ENCODE measurements at places on chromosomes 16 and 17. TPM values are rescaled to one million over a fixed set of nuclear protein-coding genes. Genes with fewer than 3 reads are reported as not detected.
A peak's percentile ranks its signal among the peaks of the same experiment; 100 is the strongest.

DNA sequence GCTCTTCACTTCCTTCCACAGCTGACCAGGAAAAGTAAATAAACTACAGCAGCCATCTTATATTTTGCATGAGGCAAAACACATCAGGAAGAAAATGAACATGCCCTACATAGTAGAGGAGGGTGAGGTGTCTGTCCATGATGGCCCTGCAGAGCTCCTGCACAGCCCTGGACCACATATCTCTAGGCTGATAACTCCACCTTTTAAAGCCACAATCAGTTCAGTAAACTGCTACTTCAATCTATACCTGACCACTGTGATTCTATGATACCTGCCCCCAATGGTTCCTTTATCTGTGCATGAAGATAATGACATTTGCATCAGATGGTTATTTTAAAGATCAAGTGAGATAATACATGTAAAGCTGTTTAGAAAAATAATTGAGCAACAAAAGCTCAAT is 82.2 kb downstream of the HELZ start:
- H3K36me3 ChIP-seq, result peaks cover 85% of the 10 kb centered on the region
- H3K4me1 ChIP-seq, result no peaks in the 10 kb centered on the region
- H3K27me3 ChIP-seq, result no peaks in the 10 kb centered on the region
- H3K4me3 ChIP-seq, result no peak overlapping the region

DNA sequence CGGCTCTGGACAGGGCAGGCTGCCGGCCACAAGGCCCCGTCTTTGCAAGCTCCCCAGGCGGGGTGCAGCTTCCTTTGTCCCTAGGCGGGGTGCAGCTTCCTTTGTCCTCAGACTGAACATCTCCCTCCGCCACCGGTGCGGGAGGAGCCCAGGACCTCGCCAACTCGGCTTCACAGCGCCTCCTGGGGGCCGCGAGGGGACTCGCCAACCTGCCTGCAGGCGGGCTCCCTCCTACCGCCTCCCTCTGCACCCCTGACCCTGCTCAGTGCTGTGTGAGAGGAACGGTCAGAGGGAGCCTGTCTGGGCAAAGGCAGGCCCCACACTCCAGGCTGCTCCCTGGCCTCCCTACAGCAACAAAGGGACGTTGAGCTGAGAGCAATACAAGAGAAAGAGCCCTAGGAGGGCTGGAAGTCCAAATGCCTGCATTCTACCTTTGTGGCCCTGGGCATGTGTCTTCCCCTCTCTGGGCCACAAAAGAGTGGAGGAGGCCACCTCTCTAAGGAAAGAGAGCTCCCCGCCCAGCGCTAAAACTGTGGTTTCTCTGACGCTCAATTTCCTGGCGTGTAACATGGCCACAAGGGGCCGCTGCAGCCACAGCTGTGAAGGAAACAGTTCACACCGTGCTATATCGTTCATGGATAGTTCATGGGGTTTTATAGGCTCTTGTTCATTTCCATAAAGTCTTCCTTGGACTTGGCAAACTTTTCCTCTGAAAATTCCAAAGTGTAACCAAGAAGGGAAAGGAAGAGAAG is 20.9 kb upstream of the KRT19 start:
- H3K4me3 ChIP-seq, result peak overlapping the region; percentile 60
- peak overlapping the region; percentile 93 for H3K27ac ChIP-seq
- peaks cover 22% of the 10 kb centered on the region for H3K4me1 ChIP-seq
- H3K36me3 ChIP-seq, result no peaks in the 10 kb centered on the region
- no peaks in the 10 kb centered on the region for H3K27me3 ChIP-seq
- no peak for DNase-seq

GRCh38 chr17:2892305-2892971 is 96.2 kb downstream of the RAP1GAP2 start:
- no peaks in the 10 kb centered on the region for H3K36me3 ChIP-seq
- peak overlapping the region; percentile 64 for H3K27ac ChIP-seq
- H3K27me3 ChIP-seq, result no peaks in the 10 kb centered on the region
- H3K4me3 ChIP-seq, result no peak overlapping the region

GRCh38 chr17:39605492-39606433 is 2.0 kb downstream of the NEUROD2 start:
- no peak for DNase-seq
- H3K4me1 ChIP-seq, result peaks cover 55% of the 10 kb centered on the region
- peaks cover 64% of the 10 kb centered on the region for H3K27me3 ChIP-seq
- no peaks in the 10 kb centered on the region for H3K36me3 ChIP-seq
- no peak overlapping the region for H3K27ac ChIP-seq
- no peak overlapping the region for H3K4me3 ChIP-seq

DNA sequence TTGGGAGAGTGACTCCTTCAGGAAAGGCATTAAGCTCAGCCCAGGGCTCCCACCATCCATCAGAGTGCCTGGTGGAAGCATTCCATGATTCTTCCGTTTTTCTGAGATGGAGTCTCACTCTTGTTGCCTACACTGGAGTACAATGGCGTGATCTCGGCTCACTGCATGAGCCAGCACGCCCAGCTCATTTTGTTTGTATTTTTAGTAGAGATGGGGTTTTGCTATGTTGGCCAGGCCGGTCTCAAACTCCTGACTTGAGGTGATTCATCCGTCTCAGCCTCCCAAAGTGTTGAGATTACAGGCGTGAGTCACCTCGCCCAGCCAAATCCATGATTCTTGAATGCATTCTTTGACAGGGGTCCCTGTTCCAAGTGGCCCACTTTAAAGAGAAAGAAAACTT is 23.1 kb downstream of the MIS12 start:
- no peak for DNase-seq
- H3K4me1 ChIP-seq, result no peaks in the 10 kb centered on the region

DNA sequence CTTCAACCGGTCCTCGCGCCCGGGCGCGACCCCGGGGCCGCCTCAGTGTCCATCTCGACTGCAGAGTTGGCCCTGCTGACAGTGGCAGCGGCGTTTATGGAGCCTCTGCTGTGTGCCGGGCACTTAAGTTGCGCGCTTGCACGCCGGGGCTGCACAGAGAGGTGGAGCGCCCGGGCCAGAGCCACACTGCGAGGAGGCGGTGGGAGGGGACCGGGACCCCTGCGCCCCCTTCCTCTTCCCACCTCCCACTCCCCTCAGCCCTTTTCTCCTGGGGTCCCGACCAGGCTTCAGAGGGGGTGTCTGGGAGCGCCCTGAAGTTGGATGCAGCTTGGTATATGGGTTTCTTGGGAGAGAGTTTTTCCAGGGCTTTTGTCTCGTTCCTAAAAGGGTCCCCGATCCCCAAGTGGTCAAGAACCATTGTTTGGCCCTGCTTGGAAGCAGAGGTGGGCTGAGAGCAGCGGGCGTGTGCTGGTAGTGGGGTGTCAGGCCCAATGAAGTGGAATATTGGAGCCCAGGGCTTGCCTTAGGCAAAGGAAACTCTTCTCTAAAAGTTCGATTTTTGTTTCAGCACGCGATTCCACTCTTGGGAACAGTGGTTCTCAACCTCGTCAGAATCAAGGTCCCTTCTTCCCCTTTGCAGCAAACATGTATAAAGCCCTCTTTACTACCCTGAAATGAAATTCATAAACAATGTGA is 605 bp downstream of the MRTFB start:
- DNase-seq, result no peak
- peak overlapping the region; percentile 93 for H3K4me3 ChIP-seq
- no peaks in the 10 kb centered on the region for H3K27me3 ChIP-seq
- H3K27ac ChIP-seq, result peak overlapping the region; percentile 92
- H3K36me3 ChIP-seq, result peaks cover 4% of the 10 kb centered on the region
- peaks cover 48% of the 10 kb centered on the region for H3K4me1 ChIP-seq

DNA sequence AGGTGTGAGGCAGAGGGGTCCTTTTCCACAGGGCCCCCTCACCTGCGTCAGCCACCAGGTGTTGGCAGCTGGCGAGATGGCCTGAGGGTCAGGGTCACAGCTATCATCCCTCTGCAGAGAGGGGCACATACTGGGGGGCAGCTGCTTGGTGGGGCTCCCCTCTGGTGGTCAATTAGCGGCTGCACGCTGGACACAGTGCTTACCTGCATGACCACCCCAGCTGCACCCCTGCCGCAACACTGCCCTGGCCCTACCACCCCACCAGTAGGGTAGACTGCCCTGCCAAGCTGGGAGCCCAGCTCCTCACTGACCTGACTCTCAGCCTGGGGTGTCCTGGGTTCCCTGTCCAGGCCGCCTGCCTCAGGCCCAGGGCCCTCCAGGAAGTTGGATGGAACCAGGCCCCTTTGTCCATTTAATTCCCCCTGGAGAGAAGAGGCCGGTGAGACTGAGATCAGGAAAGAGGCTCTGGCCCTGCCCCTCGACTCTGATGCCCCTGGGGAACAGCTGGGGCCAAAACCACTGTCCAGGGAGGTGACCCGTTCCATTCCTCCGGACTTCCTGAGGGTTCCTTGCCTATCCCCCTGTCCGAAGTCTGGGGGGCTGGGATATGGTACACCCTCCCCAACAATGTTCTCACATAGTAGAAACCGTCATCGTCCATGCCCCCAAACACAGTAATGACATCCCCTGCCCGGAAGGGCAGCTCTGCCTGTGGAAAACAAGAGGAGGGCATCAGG is 23.7 kb downstream of the TSPOAP1 start:
- H3K4me3 ChIP-seq, result no peak overlapping the region
- H3K27ac ChIP-seq, result no peak overlapping the region
- no peaks in the 10 kb centered on the region for H3K36me3 ChIP-seq
- DNase-seq, result no peak

DNA sequence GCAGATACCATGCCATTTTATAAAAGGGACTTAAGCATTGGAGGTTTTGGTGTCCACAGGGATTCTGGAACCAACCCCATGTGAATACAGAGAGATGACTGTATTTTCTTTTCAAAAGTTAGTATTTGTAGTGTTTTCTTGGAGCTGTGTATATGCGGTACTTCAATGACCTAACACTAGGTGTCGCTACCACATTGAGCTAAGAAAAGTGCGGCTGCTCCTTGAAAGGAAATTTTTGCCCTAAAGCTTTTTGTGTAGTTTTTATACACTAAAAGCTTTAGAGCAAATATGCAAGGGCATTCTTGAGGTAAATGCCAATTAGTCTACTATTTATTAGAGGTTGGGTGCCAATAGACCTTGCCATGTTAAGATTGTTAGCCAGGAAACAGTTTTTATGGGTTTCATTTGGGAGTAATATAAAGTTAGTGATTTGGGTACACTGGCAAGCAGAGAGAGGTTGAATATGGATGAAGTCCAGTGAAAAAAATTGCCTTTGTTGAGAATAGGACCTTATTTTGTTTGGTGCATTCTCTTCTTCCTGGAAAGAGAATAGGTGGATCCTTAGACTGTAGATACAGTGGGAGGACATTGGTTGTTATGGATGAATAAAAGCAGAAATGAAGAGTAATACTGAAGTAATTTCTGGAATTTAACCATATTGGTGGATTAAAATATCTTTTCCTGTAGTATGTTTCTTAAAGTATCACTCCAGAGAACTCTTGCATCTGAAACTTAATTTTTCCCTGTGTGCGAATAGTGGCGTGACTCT is 43.3 kb downstream of the BCAS3 start:
- H3K4me1 ChIP-seq, result no peaks in the 10 kb centered on the region
- H3K27ac ChIP-seq, result no peak overlapping the region
- no peak overlapping the region for H3K4me3 ChIP-seq
- DNase-seq, result no peak
- H3K27me3 ChIP-seq, result no peaks in the 10 kb centered on the region
- no peaks in the 10 kb centered on the region for H3K36me3 ChIP-seq

DNA sequence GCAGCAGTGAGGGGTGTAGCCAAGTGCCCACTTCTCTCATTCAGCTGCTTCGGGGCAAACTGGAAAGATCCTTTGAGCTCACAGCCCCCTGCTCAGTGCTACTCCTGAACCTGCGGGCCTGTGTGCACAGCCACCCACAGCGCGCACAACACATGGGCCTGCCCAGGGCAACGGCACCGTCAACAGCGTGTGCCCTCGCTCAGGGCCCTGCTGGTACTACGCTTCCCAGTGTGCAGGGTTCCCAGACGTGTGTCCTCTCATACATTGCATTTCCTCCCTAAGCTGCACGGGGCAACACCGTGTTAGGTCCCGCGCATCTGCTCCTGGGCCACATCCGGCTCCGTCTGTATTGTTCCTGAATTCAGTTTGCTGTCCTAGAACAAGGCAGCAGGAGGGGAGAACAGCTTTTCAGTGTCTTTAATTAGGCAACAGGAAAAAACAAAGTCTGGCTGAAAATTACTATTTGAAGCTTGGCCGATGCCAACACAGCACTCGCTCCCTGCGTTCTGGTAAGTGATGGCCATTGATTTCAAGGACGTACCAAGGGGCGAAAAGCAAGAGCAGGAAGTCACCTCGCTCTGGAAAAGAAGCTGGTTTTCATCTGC is 15.2 kb downstream of the MRM3 start:
- peak overlapping the region; percentile 54 for H3K27ac ChIP-seq
- H3K4me3 ChIP-seq, result no peak overlapping the region
- no peaks in the 10 kb centered on the region for H3K27me3 ChIP-seq
- H3K4me1 ChIP-seq, result peaks cover 7% of the 10 kb centered on the region

DNA sequence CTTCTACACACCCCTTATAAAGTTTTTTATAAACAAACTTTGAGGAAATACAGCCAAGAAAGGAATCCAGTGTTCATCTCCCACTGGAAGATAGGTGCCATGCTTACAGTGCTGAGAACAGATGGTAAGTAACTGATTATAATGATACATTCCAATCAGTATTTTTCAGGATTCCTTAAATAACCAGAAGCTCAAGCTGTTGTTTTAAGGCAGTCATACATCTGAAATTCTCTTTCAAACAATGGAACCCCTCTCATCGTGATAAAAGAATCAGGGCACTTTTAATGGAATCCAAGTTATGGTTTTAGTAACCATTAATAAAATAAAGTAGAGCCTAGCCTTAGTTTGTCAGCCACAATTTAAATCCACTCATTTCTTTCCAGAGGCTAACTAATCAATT is 56.1 kb upstream of the STAC2 start:
- H3K4me1 ChIP-seq, result no peaks in the 10 kb centered on the region
- H3K27ac ChIP-seq, result no peak overlapping the region
- no peak overlapping the region for H3K4me3 ChIP-seq
- H3K27me3 ChIP-seq, result no peaks in the 10 kb centered on the region

GRCh38 chr16:89038221-89038721 is 55.4 kb upstream of the ACSF3 start:
- H3K27ac ChIP-seq, result no peak overlapping the region
- H3K36me3 ChIP-seq, result no peaks in the 10 kb centered on the region
- no peaks in the 10 kb centered on the region for H3K4me1 ChIP-seq
- no peak overlapping the region for H3K4me3 ChIP-seq
- no peak for DNase-seq
- peaks cover 98% of the 10 kb centered on the region for H3K27me3 ChIP-seq

DNA sequence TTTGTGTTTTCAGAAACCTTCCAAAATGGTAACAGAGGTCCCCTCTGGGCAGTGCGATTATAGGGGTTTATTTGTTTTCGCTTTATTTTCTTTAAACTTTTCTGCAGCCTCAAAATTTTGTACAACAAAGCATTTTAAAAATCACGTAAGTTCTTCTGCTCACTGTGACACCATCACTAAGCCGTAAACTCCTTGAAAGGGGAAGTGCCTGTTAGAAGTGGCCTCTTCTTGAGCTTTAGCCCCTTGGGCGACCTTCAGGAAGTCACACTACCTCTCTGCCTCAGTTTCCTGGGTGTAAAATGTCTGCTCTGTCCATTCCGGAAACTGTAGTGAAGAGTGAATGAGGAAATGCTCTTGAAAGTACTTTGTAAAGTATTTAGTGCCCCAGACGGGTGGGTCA is 26.6 kb downstream of the ARHGAP27 start:
- H3K4me1 ChIP-seq, result peaks cover 62% of the 10 kb centered on the region
- DNase-seq, result no peak
- H3K27ac ChIP-seq, result no peak overlapping the region
- no peak overlapping the region for H3K4me3 ChIP-seq

GRCh38 chr16:89534252-89534756 is 26.1 kb downstream of the SPG7 start:
- no peaks in the 10 kb centered on the region for H3K27me3 ChIP-seq
- H3K36me3 ChIP-seq, result peaks cover 100% of the 10 kb centered on the region
- DNase-seq, result peak; percentile 19
- no peaks in the 10 kb centered on the region for H3K4me1 ChIP-seq

PIRT gene
- not detected for total RNA-seq

TBC1D3L gene
- total RNA-seq, result 11.5 TPM

MRPS34 gene
- total RNA-seq, result 126 TPM

MYL11 gene
- total RNA-seq, result not detected

SSTR5 gene
- total RNA-seq, result not detected

C16orf74 gene
- total RNA-seq, result 3.8 TPM

SPATA32 gene
- total RNA-seq, result not detected

CLEC3A gene
- not detected for total RNA-seq

Measured in esophagus squamous epithelium (tissue), 5 donors.